ENCODE measurements at places on chromosomes 2 and 18. TPM values are rescaled to one million over a fixed set of nuclear protein-coding genes. Genes with fewer than 3 reads are reported as not detected.

The PPP1R1C gene
- total RNA-seq, result not detected

The CHRNA1 gene
- total RNA-seq, result 0.21 TPM

The RGPD4 gene
- total RNA-seq, result 0.10 TPM

The CDH7 gene
- total RNA-seq, result not detected

The CPLX4 gene
- 0.10 TPM for total RNA-seq

The ANKRD62 gene
- total RNA-seq, result not detected

The CCDC85A gene
- not detected for total RNA-seq

The PLEKHH2 gene
- total RNA-seq, result 2.3 TPM

The FN1 gene
- 4.6 TPM for total RNA-seq

The RBM45 gene
- total RNA-seq, result 10.0 TPM

The OTOS gene
- not detected for total RNA-seq

The DTNA gene
- total RNA-seq, result 0.31 TPM

The SYT4 gene
- under 0.01 TPM for total RNA-seq

The DES gene
- total RNA-seq, result 1.3 TPM

The CROCC2 gene
- total RNA-seq, result not detected

The MPP4 gene
- under 0.01 TPM for total RNA-seq

The C2orf78 gene
- total RNA-seq, result not detected

The SFT2D3 gene
- 14.8 TPM for total RNA-seq

The DSC2 gene
- total RNA-seq, result 8.1 TPM

The FKBP1B gene
- total RNA-seq, result 4.5 TPM

The INO80C gene
- 11.5 TPM for total RNA-seq

The EML6 gene
- total RNA-seq, result 0.73 TPM

The NCK2 gene
- total RNA-seq, result 82.7 TPM

The ALPI gene
- not detected for total RNA-seq

The OST4 gene
- total RNA-seq, result 222 TPM

The SERPINB4 gene
- not detected for total RNA-seq

The CDCA7 gene
- 2.3 TPM for total RNA-seq

The RIT2 gene
- total RNA-seq, result not detected

The REEP1 gene
- 0.63 TPM for total RNA-seq

The SERPINB13 gene
- not detected for total RNA-seq

The SLC4A3 gene
- total RNA-seq, result 0.10 TPM

The DPYSL5 gene
- not detected for total RNA-seq

The TMEM247 gene
- not detected for total RNA-seq

The ANKRD30BL gene
- not detected for total RNA-seq

The DAPL1 gene
- not detected for total RNA-seq

The REG1B gene
- total RNA-seq, result not detected

Measured in mononuclear cell (primary cell).